GM12891 (cell line): ENCODE measurements at places on chromosomes 12 and 14.

GRCh38 chr14:101126731-101127130, 223.2 kb upstream of the RTL1 start:
- DNase-seq, result no peak

DNA sequence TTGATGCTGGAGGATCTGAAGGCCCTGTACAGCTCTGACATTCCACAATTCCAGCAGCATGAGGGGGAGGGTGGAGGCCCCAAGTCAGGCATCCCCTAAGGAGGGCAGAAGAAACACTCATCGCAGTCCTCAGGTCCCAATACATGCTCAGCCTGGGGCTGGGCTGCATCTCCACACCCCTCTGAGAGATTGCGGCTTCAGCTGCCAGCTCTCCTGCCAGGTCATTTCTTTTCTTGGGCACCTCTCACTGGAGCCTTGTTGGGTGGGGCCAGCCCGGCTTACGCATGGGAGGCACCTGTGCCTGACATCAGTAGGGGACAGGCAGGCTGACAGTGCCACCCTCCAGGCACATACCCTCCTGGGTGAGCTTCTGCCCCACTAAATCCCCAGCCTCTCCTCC, 89.8 kb downstream of the DICER1 start:
- DNase-seq, result no peak

- DNase-seq, result no peak
Measured at GRCh38 chr12:3168223-3169221, 91.3 kb downstream of the TSPAN9 start.

DNA sequence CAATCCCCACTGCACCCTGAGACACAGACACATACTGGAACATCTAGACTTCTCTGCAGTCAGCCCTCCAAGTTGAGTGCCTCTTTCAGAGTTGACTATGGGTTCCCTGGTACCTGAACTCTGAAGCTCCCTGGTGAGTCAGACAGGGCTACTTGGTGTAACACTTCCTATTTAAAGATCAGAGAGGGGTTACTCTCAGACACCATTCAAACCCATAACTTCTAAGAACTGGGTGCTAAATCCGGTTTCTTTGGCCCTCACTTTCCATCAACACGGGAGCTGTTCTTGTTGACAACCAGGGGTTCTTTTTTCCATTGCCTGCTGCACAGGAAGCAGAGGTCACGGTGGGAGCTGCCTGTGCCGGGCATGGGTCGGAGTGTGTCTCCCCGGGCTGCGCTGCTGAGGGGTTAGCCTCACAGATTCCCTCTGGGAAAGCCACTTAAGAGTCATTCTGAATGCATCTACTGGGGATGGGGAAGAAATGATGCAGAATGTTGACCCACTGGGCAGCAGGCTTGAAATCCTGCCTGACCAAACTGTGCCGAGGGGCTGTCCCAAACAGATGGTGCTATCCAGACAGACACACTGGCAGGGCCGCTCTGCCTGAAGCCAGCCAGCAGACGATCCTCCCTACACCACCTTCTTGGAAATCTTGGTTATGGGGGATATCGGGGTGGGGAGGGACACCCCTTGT, 74.1 kb downstream of the PITPNM2 start:
- DNase-seq, result peak; percentile 60

GRCh38 chr12:132111654-132112304, 32.3 kb downstream of the DDX51 start:
- no peak for DNase-seq

GRCh38 chr12:116213014-116213413, 64.5 kb downstream of the MED13L start:
- DNase-seq, result no peak

- no peak for DNase-seq
Measured at GRCh38 chr12:129312048-129312447, 458.8 kb downstream of the GLT1D1 start.

DNA sequence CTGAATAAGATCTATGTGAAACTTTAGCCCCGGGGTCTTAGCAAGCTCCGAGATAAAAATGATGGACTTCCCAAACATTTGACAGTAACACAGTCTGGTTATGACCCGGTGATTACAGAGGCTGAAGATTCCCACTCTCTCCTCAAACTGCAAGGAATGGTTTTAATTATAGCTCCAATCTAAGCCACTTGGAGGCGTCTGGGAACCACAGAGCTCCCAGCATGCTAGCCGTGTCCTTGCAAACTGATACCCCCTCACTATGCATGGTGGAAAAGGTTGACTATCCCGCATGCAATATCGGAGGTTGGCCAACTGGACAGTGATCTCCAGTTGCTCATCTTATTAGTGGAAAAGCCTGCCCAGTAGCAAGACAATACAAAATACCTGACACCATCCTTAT, 76.5 kb upstream of the GRIN2B start:
- DNase-seq, result no peak

GRCh38 chr14:96727073-96727472, 70.1 kb upstream of the VRK1 start:
- no peak for DNase-seq

- DNase-seq, result no peak
Measured at GRCh38 chr12:113253532-113254285, 32.4 kb downstream of the TPCN1 start.
